ENCODE measurements at places on chromosomes 2 and 18. TPM values are rescaled to one million over a fixed set of nuclear protein-coding genes. Genes with fewer than 3 reads are reported as not detected.

DNA sequence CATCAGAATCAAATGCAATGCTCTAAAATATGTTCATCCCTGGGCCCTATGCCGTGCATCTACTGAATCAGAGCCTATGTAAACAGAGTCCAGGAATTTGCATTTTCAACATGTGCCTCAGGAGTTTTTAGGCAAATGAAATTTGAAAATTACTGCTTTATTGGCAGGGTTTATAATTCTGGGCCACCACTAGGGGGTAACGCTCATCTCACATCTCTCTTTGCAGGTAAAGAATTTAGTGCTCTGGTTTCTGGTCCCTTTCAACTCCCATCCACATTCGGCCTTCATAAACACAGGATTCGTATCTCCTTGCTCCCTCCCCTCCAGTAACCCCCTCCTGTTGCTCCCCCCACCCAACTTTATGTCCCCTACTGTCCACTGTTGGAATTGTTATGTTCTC lies 49.3 kb downstream of the LYPD6B start:
- no peak overlapping the region for H3K27ac ChIP-seq
- no peaks in the 10 kb centered on the region for H3K27me3 ChIP-seq
- no peaks in the 10 kb centered on the region for H3K4me1 ChIP-seq
- H3K4me3 ChIP-seq: no peak overlapping the region
- no peaks in the 10 kb centered on the region for H3K36me3 ChIP-seq

DNA sequence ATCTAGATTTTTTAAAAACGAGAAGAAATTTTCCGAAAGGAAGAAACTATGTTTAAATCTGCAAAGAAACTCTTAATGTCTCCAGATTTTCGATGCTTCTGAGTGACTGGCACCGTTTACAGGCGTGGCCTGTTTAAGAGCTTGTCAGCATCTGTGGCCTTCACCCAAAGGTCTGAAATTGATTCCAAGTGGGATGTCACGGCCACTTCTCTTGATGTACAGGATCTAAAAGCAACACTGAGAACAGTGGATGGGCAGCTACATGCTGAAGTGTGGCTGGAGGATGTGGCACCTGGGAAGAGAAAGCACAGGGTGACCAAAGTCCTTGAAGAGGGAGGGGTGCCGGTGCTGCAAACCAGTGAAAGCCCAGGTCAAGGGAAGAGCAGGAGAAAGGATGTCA lies 28.0 kb downstream of the EMILIN2 start:
- H3K4me3 ChIP-seq: no peak overlapping the region
- peak; percentile 20 for DNase-seq
- H3K4me1 ChIP-seq: no peaks in the 10 kb centered on the region
- no peaks in the 10 kb centered on the region for H3K27me3 ChIP-seq
- H3K27ac ChIP-seq: peak overlapping the region; percentile 90
- no peaks in the 10 kb centered on the region for H3K36me3 ChIP-seq

DNA sequence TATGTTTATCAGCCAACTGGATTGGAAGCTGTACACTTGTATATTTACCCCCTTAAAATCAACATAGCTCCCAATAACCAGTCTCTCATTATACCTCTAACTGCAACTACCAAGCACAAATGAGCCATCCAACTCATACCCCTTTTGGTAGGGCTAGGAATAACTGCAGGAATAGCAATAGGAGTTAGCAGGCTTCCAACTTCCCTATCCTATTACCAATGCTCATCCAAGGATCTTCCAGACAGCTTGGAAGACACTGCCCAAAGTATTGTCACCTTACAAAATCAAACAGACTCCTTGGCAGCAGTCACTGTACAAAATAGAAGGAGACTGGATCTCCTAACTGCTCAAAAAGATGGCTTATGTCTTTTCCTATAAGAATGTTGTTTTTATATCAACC lies 61.6 kb downstream of the SLC25A12 start:
- no peak for DNase-seq
- H3K36me3 ChIP-seq: no peaks in the 10 kb centered on the region
- H3K4me3 ChIP-seq: no peak overlapping the region
- H3K4me1 ChIP-seq: no peaks in the 10 kb centered on the region

DNA sequence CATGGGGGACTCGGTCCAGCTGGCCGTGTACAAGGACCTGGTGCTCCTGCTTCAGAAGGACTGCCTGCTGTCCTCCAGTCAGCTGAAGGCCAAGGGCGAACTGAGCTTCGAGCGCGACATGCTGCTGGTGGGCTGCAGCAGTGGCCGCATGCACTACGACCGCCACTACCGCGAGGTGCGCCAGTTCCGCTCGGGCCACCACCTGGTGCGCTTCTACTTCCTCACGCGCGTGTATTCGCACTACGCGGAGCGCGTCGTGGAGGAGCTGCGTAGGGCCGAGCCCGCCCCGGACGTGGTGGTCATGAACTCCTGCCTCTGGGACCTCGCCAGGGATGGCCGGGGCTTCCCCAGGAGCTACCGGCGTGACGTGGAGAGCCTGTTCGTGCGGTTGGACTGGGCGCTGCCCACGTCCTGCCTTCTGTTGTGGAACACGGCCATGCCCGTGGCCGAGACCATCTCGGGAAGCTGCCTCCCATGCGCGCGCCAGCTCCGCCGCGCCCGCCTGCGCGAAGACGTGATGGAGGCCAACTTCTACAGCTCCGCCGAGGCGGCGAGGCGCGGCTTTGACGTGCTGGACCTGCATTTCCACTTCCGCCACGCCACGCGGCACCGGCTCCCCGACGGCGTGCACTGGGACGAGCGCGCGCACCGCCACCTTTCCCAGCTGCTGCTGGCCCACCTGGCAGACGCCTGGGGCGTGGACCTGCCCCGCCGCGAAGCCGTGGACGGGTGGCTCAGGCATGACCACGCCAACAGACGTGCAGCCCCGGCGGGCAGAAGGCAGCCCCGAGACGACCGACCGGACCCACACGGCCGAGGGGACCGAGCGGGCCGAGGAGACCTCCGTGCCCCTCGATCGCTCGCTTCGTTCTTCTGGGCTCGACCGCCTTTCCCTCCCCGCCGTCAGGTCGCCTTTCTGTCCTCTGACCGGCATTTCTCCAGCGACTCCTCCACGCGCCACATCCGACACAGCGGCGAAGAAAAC lies 293.9 kb upstream of the ERBB4 start:
- H3K27me3 ChIP-seq: no peaks in the 10 kb centered on the region
- H3K4me3 ChIP-seq: no peak overlapping the region

DNA sequence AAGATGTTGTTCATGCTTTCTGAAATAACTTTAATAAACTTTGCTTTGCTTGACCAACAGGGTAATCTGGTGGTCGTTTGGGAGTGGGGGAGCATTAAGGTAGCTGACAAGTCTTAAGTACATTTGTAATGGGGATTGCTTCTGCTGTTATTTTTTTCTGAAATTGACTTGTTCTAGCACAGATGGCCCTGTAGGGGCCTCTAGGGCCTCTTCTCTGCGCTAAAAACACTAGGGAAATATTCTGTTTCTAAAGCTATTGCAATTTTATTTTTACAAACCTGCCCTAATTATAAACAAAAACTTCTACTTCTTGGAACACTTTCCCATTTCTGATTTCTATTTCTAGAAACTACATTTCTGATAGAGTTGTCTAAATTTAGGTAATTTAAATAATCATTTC lies 191.3 kb upstream of the KCNJ3 start:
- no peak for DNase-seq
- no peak overlapping the region for H3K4me3 ChIP-seq
- no peaks in the 10 kb centered on the region for H3K27me3 ChIP-seq
- H3K27ac ChIP-seq: no peak overlapping the region

DNA sequence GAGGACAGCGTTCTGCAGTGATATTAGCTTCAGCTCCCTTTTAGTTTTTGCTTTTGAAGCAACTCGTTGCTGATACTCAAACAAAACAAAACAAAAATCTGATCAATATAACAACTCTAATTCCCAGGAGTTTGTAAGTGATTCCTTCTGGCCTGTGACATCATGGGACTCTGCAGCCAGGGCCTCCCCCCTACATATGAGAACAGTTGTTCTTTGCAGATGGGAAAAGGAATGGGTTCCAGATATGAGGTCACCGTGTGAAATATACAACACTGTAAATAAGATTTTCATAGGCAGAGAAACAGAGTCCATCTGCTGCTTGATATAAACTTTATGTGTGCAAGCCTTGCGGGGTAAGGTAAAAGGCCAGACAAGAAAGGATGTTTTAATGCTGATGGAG lies 56.7 kb downstream of the DIS3L2 start:
- H3K4me3 ChIP-seq: no peak overlapping the region
- DNase-seq: no peak
- H3K27ac ChIP-seq: no peak overlapping the region
- H3K36me3 ChIP-seq: no peaks in the 10 kb centered on the region
- no peaks in the 10 kb centered on the region for H3K4me1 ChIP-seq
- no peaks in the 10 kb centered on the region for H3K27me3 ChIP-seq

DNA sequence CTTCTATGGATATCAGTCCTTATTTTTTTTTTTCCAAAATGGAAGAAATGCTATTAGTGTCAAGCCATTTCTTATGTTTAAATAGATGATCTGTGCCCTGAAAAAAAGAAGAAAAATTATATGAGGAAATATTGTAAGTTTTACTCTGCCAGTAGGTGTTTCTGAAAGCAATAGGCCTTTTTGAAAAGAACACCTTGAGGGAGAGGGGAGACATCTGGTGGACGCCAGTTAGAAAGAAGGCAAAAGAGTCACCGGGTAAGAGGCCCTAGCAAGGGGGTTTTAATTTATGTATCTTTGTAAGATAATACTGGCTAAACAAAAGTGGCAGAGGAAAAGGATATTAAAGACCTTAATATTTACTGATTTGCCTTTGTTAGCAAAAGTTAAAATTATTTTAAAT lies 56.1 kb downstream of the DYNAP start:
- no peaks in the 10 kb centered on the region for H3K4me1 ChIP-seq
- H3K27ac ChIP-seq: no peak overlapping the region
- no peaks in the 10 kb centered on the region for H3K36me3 ChIP-seq
- H3K27me3 ChIP-seq: no peaks in the 10 kb centered on the region

- H3K36me3 ChIP-seq: no peaks in the 10 kb centered on the region
- H3K27me3 ChIP-seq: no peaks in the 10 kb centered on the region
- no peak for DNase-seq
- no peaks in the 10 kb centered on the region for H3K4me1 ChIP-seq
These were observed 377.4 kb downstream of the RPRM start for GRCh38 chr2:153101187-153101586.

- no peaks in the 10 kb centered on the region for H3K36me3 ChIP-seq
- no peak overlapping the region for H3K4me3 ChIP-seq
- no peaks in the 10 kb centered on the region for H3K4me1 ChIP-seq
- no peak for DNase-seq
These were observed 72.5 kb downstream of the MRPS9 start for GRCh38 chr2:105110295-105110829.

DNA sequence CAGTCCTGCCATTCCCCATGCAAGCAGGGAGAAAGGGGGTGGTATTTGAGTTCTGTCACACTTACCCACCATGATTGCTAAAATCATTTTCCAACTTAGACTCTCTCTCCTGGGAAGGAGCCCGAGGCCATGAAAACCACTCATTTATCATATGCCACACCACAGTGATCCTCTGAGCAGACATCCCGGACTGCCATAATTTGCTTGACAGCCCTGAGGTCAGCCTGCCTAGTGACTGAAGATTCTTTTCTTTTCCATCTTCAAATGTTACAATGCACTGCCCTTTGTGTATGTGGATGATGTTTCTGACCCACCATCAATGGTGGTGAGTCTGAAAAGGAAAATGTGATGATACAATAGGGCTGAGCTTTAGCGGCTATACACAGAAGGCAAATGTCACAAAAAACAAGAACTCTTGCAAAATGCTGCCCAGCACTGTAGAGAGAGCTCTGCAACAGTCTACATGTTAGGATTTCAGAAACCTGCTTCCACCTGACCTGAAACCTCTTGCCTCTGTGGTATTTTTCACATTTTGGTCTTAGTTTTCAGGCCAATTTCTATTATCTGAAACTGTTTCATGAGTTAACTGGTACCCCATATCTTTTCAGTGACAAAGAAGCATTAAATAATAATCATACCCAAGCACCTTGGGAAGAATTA lies 272.8 kb downstream of the ZNF385B start:
- no peaks in the 10 kb centered on the region for H3K27me3 ChIP-seq
- no peak overlapping the region for H3K27ac ChIP-seq
- H3K4me1 ChIP-seq: no peaks in the 10 kb centered on the region
- H3K36me3 ChIP-seq: no peaks in the 10 kb centered on the region
- no peak overlapping the region for H3K4me3 ChIP-seq

SCN9A gene
- total RNA-seq: 1.8 TPM

LIMS4 gene
- 5.6 TPM for total RNA-seq

NEU4 gene
- total RNA-seq: 0.29 TPM

CXCR2 gene
- total RNA-seq: not detected

DAPL1 gene
- not detected for total RNA-seq

ATG9A gene
- 49.9 TPM for total RNA-seq

ATRAID gene
- 177 TPM for total RNA-seq
